IMR-90 (cell line): ENCODE measurements at places on chromosomes 6 and 20. TPM values are rescaled to one million over a fixed set of nuclear protein-coding genes. Genes with fewer than 3 reads are reported as not detected.

DNA sequence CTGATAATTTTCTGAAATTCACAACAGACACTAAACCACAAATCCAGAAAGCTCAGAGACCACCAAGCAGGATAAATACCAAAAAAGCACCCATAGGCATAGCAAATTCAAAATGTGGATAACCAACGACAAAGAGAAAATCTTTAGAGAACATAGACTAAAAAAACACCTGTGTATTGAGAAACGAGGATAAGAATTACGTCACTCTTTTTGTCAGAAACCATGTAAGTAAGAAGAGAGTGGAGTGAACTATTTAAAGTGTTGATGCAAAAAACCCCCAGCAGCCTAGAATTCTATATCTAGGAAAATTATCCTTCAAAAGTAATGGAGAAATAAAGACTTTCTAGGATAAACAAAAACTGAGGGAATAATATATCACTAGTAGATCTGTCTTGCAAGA, 126.9 kb upstream of the SCGN start:
- H3K36me3 ChIP-seq = no peaks in the 10 kb centered on the region
- H3K27ac ChIP-seq = no peak overlapping the region
- no peak for DNase-seq
- H3K4me1 ChIP-seq = no peaks in the 10 kb centered on the region
- no peak overlapping the region for H3K4me3 ChIP-seq
- H3K27me3 ChIP-seq = no peaks in the 10 kb centered on the region

GRCh38 chr6:128532827-128533226, 12.4 kb upstream of the PTPRK start:
- H3K27ac ChIP-seq = no peak overlapping the region
- no peaks in the 10 kb centered on the region for H3K36me3 ChIP-seq
- peak; percentile 55 for DNase-seq
- peaks cover 1% of the 10 kb centered on the region; the same call in 1 of the 2 replicates for H3K4me1 ChIP-seq

- no peak overlapping the region for H3K4me3 ChIP-seq
- H3K36me3 ChIP-seq = no peaks in the 10 kb centered on the region
- H3K27me3 ChIP-seq = peaks cover 75% of the 10 kb centered on the region
- H3K4me1 ChIP-seq = no peaks in the 10 kb centered on the region; the same call in 1 of the 2 replicates
- no peak for DNase-seq
- no peak overlapping the region for H3K27ac ChIP-seq
Measured at GRCh38 chr20:56631318-56631989, 2.3 kb downstream of the TFAP2C start.

Gene BMP6
- 0.19 TPM in 2 replicates for polyA plus RNA-seq

Gene MMP24
- 0.79 and 0.86 TPM in 2 replicates for polyA plus RNA-seq

Gene DEFB127
- not detected in 2 replicates for polyA plus RNA-seq

DNA sequence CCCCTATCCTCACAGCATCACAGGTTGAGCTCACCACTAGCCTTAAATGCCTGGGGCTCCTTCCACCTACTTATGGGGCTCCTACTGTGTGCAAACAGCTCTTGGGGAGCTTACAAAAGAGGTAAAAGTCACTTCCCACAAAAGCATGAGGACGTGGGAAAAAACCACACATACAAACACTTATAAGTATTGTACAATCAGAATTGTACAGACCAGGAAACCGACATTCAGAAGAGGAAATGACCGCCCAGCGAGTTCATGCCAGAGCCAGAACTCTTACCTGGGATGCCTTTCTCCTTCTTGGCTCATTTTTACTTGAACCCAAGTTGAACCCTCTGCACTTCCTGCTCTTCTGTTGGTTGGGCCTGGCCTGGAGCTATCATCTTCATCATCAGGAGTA, 6.3 kb upstream of the PPP1R16B start:
- no peak overlapping the region for H3K4me3 ChIP-seq
- peaks cover 5% of the 10 kb centered on the region; the same call in 1 of the 2 replicates for H3K27me3 ChIP-seq

Gene BPIFB2
- polyA plus RNA-seq = not detected in 2 replicates

- no peaks in the 10 kb centered on the region for H3K27me3 ChIP-seq
- H3K36me3 ChIP-seq = no peaks in the 10 kb centered on the region
- no peak overlapping the region for H3K4me3 ChIP-seq
- H3K4me1 ChIP-seq = peaks cover 13% of the 10 kb centered on the region
- no peak overlapping the region for H3K27ac ChIP-seq
- DNase-seq = no peak
Measured at GRCh38 chr20:49695830-49696229, 17.8 kb downstream of the B4GALT5 start.
